ENCODE measurements at places on chromosomes 16 and 17.

- no peaks in the 10 kb centered on the region for H3K27me3 ChIP-seq
- no peak overlapping the region for H3K27ac ChIP-seq
- no peaks in the 10 kb centered on the region for H3K4me1 ChIP-seq
- H3K36me3 ChIP-seq = no peaks in the 10 kb centered on the region
Measured at GRCh38 chr16:7236824-7237410, 95.7 kb upstream of the RBFOX1 start.

DNA sequence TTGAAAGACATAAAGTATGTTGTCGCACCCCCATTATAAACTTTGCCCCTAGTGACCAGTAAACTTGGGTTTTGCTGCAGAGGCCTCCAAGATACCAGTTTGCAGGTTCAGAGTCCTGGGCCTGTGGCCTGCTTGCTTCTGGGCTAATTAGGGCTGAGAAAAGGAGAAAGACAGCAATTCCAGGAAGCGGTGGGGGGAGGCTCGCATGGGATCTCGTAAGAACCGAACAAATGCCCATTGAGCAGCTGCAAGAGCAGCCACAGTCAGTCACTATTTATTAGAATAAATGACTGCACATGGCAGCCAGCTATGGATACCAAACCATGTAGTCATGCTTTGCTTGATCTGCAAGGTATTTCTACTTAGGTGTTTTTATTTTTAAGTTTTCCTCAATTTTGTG is 4.9 kb downstream of the SHISA9 start:
- peaks cover 41% of the 10 kb centered on the region for H3K27me3 ChIP-seq
- no peak overlapping the region for H3K4me3 ChIP-seq
- peaks cover 8% of the 10 kb centered on the region for H3K4me1 ChIP-seq

DNA sequence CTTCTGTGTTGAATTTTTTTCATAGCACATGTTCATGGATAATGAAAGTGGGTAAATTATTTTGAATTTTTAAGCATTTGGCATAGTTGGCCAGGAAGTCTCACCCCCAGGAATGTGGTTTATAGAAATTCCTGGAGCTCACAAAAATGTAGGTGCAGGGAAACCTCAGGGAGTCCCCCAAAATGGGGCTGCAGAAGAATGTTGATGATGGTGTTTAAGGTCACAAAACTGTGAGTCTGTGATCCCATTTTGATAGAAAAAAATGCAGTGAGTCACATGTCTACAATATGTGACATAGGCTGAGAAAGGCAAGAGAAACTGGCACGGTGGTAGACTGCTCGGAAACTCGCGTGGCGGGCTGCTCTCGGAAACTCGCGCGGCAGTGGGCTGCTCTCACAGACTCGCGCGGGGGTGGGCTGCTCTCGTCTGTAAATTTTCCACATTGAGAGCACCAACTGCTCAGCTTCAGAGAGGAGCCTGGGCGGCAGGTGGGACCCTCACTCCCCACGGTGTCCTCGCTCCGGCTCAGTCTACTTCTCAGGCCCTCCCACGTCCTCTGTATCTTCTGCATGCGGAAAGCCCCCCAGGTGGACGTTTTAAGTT is 18.7 kb upstream of the MC1R start:
- no peak overlapping the region for H3K27ac ChIP-seq
- DNase-seq = no peak
- peaks cover 14% of the 10 kb centered on the region for H3K36me3 ChIP-seq
- H3K27me3 ChIP-seq = no peaks in the 10 kb centered on the region

DNA sequence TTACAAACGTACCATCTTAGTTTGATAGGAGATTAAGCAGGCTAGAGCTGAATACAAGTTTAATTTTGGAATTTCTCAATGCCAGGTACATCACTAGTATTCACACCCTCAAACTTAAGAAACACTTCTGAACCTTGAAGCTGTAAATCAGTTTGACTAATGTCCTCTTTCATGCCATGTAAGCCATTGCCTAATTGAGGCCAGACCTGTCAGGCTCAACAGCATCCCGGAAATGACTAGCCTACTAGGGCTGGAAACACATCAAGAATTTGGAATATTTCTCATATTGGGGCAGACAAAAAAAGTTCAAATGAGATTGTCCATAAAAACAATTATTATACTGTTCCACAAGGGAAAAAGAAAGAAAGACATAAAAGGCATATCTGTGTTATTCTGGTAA is 1.7 kb downstream of the USP32 start:
- no peak overlapping the region for H3K27ac ChIP-seq
- peaks cover 47% of the 10 kb centered on the region for H3K4me1 ChIP-seq
- no peaks in the 10 kb centered on the region for H3K36me3 ChIP-seq

- no peaks in the 10 kb centered on the region for H3K27me3 ChIP-seq
- no peak overlapping the region for H3K4me3 ChIP-seq
- no peak overlapping the region for H3K27ac ChIP-seq
- no peak for DNase-seq
- H3K36me3 ChIP-seq = peaks cover 25% of the 10 kb centered on the region
- H3K4me1 ChIP-seq = peaks cover 27% of the 10 kb centered on the region
Measured at GRCh38 chr16:31461201-31461920, 2.1 kb downstream of the ARMC5 start.

DNA sequence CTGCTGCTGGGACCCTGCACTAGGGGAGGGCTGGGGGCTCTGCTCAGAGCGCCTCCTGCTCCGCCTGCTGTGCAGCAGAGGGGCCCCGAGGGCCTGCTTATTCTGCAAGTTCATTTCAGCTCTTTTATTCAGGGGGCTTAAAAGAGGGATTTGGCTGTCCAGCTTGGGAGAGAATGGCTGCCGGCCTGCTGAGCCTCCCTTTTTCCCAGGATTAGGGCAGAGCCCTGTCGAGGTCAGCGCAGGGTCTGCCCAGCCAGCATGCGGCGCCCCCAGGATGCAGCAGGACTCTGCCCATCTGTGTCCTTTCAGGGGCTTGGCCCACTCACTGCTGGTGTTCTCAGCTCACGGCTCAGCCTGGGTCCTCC is 1.1 kb downstream of the SMIM5 start:
- no peaks in the 10 kb centered on the region for H3K27me3 ChIP-seq
- DNase-seq = no peak
- H3K27ac ChIP-seq = no peak overlapping the region
- H3K4me1 ChIP-seq = peaks cover 10% of the 10 kb centered on the region

GRCh38 chr17:73998653-73999645 is 204.5 kb upstream of the RPL38 start:
- H3K4me1 ChIP-seq = no peaks in the 10 kb centered on the region
- peaks cover 4% of the 10 kb centered on the region for H3K27me3 ChIP-seq
- H3K36me3 ChIP-seq = no peaks in the 10 kb centered on the region
- DNase-seq = peak; percentile 79

GRCh38 chr17:28684963-28685362 is 23.0 kb downstream of the SUPT6H start:
- H3K27me3 ChIP-seq = no peaks in the 10 kb centered on the region
- H3K27ac ChIP-seq = no peak overlapping the region
- H3K36me3 ChIP-seq = peaks cover 64% of the 10 kb centered on the region
- no peak for DNase-seq
- H3K4me1 ChIP-seq = no peaks in the 10 kb centered on the region

GRCh38 chr16:84810518-84811273 is 9.1 kb upstream of the CRISPLD2 start:
- H3K4me3 ChIP-seq = no peak overlapping the region
- peak; percentile 65 for DNase-seq
- H3K27me3 ChIP-seq = peaks cover 4% of the 10 kb centered on the region

- H3K4me1 ChIP-seq = no peaks in the 10 kb centered on the region
- no peaks in the 10 kb centered on the region for H3K27me3 ChIP-seq
- no peak overlapping the region for H3K27ac ChIP-seq
- no peaks in the 10 kb centered on the region for H3K36me3 ChIP-seq
- DNase-seq = no peak
Measured at GRCh38 chr17:71902894-71903506, 217.8 kb upstream of the SOX9 start.

- peaks cover 15% of the 10 kb centered on the region for H3K27me3 ChIP-seq
- no peak overlapping the region for H3K4me3 ChIP-seq
- no peak overlapping the region for H3K27ac ChIP-seq
- no peaks in the 10 kb centered on the region for H3K36me3 ChIP-seq
Measured at GRCh38 chr16:66222756-66223155, 143.7 kb upstream of the CDH5 start.

DNA sequence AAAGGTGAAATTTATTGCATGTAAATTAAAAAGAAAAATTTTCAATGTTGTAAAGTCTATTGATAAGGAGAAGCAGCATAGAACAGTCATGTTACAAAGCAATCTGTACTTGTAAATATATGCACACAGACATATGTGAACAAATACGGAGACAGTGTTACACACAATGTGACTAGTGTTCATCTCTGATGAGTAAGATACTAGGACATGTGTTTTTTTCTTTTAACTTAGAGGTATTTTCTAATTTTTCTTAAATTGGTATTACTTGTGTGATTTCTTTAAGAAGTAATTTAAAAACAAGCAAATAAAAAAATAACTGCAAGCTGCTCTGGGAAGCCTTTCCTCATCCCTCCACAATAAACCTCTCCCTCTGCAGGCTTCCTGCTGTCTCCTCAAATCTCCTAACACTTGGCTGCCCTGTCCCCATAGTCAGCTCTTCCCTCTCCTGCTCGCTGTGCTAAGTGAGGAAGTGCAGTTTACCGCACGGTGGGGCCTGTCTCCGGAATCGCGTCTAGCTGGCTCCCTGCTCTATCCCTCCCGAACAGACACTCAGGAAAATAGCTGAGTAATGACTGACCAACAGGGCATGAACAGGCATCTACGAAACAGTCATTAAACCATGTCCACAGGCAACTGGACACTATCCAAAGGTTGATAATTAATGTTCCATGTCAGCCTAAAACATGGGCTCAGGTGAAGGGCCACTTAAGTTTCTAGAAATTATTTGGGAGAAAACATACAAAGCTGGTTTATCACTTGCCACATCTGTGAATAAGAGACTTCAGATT is 35.9 kb downstream of the CMTM4 start:
- no peak overlapping the region for H3K27ac ChIP-seq
- DNase-seq = no peak
- no peaks in the 10 kb centered on the region for H3K36me3 ChIP-seq
- H3K27me3 ChIP-seq = peaks cover 3% of the 10 kb centered on the region
- peaks cover 3% of the 10 kb centered on the region for H3K4me1 ChIP-seq

DNA sequence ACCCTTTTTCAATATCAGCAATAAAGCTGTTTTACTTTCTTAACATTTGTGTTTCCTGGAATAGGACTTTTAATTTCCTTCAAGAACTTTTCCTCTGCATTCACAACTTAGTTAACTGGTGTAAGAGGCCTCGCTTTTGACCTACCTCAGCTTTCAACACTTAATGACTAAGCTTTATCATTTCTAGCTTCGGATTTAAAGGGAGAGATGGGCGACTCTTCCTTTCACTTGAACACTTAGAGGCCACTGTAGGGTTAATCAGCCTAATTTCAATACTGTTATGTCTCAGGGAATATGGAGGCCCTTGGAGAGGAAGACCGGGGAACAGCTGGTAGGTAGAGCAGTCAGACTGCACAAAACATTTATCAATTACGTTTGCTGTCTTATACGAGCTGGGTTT is 4.7 kb downstream of the SYNRG start:
- H3K27ac ChIP-seq = peak overlapping the region; percentile 93
- peak overlapping the region; percentile 40 for H3K4me3 ChIP-seq
- H3K27me3 ChIP-seq = no peaks in the 10 kb centered on the region
- peaks cover 58% of the 10 kb centered on the region for H3K4me1 ChIP-seq
- H3K36me3 ChIP-seq = peaks cover 11% of the 10 kb centered on the region

DNA sequence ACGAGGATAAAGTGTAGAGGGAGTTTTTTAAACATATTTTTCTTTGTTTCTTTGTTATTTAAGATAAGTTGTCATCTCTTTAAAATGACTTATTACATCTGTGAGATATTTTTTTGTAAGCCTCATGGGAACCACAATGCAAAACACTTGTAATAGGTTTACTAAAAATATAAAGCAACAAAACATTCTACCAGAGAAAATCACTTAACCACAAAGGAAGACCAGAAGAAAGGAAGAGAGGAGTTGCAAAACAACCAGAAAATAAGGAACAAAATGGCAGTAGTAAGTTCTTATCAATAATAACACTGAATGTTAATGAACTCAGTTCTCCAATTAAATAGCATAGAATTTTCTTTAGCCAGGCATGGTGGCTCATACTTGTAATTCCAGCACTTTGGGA is 22.9 kb downstream of the DHRS7B start:
- H3K27ac ChIP-seq = no peak overlapping the region
- H3K27me3 ChIP-seq = no peaks in the 10 kb centered on the region
- H3K4me1 ChIP-seq = no peaks in the 10 kb centered on the region
- H3K4me3 ChIP-seq = no peak overlapping the region
- DNase-seq = no peak

- no peak overlapping the region for H3K27ac ChIP-seq
- H3K4me3 ChIP-seq = no peak overlapping the region
- DNase-seq = no peak
- no peaks in the 10 kb centered on the region for H3K27me3 ChIP-seq
- no peaks in the 10 kb centered on the region for H3K36me3 ChIP-seq
Measured at GRCh38 chr16:50617646-50618184, 63.4 kb downstream of the SNX20 start.

DNA sequence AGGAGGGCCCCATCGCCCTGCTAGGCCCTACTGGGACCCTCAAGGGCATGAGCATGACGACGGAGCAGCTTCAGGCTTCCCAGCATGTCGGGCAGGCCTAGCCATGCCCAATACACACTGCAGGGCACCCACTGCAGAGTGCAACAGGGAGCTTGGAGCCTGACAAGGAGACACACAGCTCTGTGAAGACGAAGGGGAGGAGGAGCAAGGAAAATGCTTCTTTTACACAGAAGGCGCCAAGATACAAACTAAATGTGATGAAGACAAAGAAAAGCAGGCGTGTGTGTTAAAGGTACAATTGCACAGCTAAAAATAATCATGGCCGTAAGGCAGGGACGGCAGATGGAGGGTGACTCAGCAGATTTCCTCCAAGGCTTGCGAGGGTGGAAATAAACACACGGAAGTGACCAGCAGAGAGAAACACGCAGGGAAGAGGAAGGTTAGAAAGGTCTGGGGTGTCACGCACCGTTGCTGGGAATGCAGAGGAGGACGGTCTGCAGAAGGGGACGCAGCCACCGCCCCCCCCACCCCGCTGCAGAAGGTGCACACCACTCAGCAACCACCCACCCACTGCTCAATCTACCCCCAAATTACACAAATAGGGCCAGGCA is 108.5 kb downstream of the ZNF778 start:
- H3K36me3 ChIP-seq = peaks cover 18% of the 10 kb centered on the region
- peak; percentile 44 for DNase-seq
- H3K27ac ChIP-seq = peak overlapping the region; percentile 46
- peaks cover 89% of the 10 kb centered on the region for H3K4me1 ChIP-seq
- no peak overlapping the region for H3K4me3 ChIP-seq

GRCh38 chr17:46120078-46120477 is 73.2 kb downstream of the KANSL1 start:
- H3K4me1 ChIP-seq = peaks cover 75% of the 10 kb centered on the region
- H3K4me3 ChIP-seq = no peak overlapping the region
- H3K27ac ChIP-seq = no peak overlapping the region

GRCh38 chr16:4561596-4561995 is 5.5 kb downstream of the C16orf96 start:
- H3K4me1 ChIP-seq = peaks cover 2% of the 10 kb centered on the region
- no peak overlapping the region for H3K4me3 ChIP-seq
- DNase-seq = no peak
- no peaks in the 10 kb centered on the region for H3K36me3 ChIP-seq
- no peaks in the 10 kb centered on the region for H3K27me3 ChIP-seq

GRCh38 chr17:65290056-65290455 is 152.9 kb downstream of the RGS9 start:
- H3K4me1 ChIP-seq = peaks cover 4% of the 10 kb centered on the region
- H3K27ac ChIP-seq = no peak overlapping the region
- H3K4me3 ChIP-seq = no peak overlapping the region
- H3K27me3 ChIP-seq = no peaks in the 10 kb centered on the region

GRCh38 chr17:6365200-6365943 is 69.5 kb downstream of the AIPL1 start:
- H3K27me3 ChIP-seq = peaks cover 42% of the 10 kb centered on the region
- no peak overlapping the region for H3K4me3 ChIP-seq
- no peak for DNase-seq
- no peak overlapping the region for H3K27ac ChIP-seq
- no peaks in the 10 kb centered on the region for H3K36me3 ChIP-seq

Data from activated naive CD4-positive, alpha-beta T cell treated with anti-CD3 and anti-CD28 coated beads for 36 hours (primary cell).